ENCODE measurements at places on chromosomes 16 and 17.

DNA sequence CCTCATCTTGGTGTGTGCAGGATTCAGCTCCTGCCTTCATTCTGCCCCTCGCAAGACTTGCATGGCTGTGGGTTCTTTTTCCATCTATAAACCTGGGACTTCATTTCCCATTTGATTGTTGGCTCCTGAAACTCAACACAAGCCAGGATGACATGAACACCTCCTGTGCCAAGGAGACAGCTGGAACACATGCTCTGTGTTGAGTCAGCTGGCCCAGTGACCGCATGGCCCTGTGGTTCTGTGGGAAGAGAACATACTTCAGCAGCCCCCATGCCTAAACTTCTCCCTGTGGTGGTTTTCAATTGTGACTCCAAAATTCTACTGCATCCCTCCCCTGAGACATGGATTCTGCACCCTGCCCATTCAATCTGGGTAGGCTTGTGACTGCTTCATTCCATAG is 57.9 kb upstream of the FOXF1 start:
- DNase-seq: no peak

DNA sequence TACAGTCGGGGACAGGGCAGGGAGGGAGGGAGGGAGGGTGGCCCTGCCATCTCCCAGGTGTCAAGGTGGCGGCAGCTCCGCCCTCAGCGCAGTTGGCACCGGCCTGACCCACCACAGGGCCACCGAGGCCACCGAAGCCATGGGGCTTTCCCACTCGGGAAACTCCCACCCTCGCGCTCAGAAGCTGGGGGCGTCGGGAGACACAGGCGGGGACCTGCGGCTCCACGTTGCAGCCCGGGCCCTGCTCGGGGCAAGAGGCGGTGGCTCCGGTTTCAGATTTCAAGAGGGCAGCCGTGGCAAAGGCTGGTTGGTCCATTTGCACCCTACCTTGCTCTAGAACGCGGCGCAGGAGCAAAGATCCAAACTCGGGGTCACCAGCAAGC is 544 bp downstream of the CYB561 start:
- DNase-seq: peak; percentile 81

DNA sequence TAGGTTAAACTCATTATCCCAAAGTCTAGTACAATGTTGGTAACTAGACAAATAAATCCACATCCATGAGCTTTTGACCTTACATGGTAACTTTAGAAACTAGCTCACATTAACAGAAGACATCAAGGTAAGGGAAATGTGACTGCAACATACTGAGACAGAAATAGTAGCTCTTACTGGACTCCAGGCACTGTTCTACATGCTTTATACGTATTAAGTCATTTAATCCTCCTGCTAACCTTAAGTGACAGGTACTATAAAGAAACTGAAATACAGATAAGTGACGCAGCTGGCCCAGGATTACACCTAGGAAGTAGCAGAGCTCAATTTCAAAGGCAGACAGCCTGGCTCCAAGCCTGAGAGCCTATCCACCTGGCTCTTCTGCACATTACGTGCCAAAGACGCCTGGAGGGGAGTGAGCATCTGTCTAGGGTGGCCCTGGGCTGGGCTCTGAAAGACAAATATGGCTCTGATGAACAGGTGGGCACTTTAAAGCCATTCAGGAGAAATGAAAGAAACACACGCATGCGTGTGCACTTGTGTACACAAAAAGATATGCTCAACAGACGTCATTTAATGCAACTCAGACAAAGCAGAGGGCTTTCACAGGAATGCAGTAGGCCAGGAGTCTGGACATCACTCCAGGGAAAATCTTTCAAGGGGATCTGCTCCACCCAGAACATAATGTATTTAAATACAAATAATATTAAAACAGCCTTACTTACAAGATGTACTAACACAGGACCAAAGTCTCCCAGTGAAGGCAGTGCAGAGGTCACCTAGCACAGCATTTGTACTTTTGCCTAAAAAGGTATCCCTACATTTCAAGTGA is 4.4 kb downstream of the ZC3H7A start:
- peak; percentile 71 for DNase-seq

GRCh38 chr17:57514614-57515013 is 230.5 kb downstream of the CCDC182 start:
- DNase-seq: no peak

DNA sequence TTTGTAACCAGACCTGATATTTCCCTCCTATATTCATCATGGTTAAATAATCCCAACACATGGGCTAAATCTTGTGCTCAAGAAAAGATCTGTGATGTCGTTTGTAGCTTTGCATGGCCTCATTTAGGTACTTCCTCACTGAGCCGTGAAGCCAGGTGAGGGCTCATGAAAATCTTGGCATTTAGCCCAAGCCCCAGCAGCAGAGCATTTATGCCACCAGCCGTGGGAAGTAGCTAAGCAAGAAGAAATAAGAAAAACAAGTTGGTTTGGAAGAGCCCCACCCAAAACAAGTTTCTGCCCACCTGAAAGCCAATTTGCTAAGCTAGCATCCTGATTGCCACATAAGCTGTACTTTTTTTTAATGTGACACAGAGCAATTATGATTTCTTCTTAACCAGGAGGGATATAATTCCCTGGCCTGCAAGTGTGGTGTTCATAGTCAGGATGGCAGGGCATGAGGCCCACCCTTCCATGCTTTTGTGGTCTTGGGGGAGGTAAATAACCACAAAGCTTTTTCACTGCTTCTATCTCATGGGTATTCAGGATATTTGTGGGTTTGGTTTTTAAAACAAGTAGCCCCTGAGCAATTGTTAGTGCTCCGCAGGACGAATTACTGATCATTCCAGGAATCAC is 10.5 kb downstream of the TMIGD1 start:
- DNase-seq: no peak

DNA sequence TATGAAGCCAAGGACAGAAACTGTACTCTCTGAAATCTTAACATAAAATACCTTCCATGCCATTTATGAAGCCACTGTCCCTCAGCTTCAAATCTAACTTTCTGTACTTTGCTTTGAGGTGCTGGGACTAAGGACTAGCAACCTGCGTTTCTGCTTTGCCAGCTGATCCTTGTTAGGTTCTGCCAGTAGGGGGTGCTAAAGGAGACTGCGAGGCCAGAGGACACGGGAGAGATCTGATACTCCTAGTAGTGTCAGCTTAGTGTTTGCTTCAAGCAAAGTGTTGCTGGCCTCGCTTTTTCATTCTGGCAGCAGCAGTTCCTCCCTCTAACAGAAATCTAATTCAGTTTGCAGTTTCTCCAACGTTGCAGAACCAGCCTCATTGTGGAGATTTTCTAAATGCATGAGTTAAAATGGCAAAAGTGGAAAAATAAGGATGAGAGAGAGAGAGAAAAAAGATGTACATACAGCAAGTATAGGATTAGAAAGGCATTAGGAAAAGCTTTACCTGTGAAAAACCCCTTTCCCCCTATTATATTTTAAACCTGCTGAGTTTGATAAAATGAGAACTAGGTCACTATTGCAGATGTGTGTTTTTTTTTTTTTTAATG is 297.5 kb downstream of the CA10 start:
- DNase-seq: peak; percentile 76

DNA sequence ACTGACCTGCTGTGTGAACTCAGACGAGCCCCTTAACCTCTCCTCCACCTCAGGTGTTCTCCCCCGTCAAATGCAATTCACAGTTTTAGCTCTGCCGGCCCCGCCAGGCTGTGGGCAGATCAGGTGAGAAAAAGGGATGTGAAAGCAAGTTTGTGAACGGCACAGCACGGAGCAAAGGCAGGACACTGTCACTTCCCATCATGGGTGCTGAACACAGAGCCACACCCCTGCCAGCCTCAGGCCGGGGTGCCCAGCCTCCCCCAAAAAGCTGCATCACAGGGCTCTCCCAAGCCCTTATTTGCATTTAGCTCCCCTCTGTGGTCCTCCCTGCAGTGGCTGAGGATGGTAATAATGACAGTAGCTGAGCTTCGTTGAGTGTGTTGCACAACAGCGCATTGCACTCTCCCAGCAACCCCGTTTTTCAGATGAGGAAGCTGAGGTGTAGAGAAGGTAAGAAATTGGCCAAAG is 88.8 kb upstream of the TNRC6C start:
- DNase-seq: peak; percentile 72
